ENCODE measurements at places on chromosomes 1 and 21. TPM values are rescaled to one million over a fixed set of nuclear protein-coding genes. Genes with fewer than 3 reads are reported as not detected.
A peak's percentile ranks its signal among the peaks of the same experiment; 100 is the strongest.

GRCh38 chr1:96048572-96049212 lies 672.9 kb upstream of the PTBP2 start:
- no peak for DNase-seq

DNA sequence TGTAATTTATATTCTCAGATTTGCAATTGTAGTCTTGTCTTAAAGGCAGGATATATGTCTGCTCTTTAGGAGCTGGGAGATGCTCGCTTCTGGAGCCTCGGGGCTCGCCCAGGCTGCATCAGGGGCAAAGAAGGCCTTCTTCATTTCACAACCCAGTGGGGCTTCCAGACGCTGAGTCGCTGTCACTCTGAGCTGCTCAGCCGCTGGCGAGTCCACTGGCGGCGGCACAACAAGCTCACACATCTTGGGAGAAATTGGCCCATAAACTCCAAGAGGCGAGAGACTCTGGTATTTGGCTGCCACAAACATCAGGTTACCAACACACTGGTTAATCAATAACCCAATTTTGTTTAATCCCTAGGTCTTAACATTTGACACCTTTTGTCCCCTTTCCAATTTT lies 216.6 kb downstream of the ATG4C start:
- DNase-seq: peak; percentile 59

The ERICH3 gene
- total RNA-seq: not detected

The LRRC53 gene
- not detected for total RNA-seq

DNA sequence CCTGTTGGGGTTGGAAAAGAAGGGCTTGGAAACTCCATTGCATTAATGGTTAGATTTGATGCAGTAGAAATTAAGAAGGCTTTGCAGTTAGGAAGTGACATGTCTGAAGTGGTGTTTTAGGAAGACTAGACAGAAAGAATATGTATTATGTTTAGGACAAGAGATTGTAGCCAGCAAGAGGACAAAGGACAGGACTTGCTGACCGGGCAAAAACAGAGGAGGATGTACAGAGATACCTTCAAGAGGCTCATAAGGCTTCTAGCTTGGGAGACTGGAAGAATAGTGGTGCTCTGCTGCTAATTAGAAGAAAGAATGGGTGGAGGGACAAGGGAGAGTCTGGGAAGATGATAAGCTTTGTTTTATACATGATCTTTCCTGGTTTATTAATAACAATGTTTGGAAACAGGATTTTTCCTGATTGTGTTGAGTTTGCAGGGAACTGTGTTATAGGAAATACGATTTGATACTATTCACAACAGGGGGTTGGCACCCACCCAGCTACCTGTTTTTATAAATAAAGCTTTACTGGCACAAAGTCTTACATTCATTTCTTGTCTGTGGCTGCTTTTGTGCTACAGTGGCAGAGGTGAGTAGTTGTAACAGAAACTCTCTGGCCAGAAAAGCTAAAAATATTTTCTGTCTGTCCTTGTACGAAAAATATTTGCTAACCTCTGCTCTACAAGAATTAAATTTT lies 37.1 kb upstream of the TMCO2 start:
- no peak for DNase-seq

The AVPR1B gene
- not detected for total RNA-seq

DNA sequence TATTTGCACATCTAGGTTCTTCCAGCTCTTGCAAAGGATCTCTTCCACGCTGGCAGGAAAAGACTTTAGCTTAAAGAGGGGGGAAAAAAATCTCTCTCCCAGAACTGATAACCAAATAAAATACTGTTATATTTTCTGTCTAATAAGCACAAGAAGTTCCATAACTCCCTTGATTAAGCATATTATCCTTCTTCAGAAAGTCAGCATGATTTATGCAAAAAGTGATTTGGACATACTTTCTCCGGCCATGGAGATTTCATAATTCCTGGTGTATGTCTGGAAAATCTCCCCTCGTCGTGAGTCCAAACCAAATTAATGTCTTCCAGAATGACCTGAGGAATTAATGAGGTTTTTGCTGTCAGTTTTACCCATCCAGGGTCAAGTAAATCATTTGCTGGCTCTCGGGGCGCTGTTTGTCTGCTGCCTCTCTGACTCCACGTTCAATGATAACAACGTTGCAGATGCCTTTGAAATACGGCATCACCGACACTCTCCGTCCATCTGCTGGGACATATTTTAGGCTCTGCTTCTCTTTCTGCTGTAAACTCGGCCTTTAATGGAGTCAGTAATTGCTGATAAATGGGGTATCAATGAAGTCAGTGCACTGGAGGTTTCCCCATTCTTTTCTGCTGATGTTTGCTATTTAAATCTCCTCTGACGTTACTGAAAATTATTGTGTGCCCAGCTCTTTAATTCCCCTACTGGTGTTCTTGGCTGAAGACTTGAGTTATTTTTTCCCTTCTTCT lies 112.9 kb downstream of the HLX start:
- DNase-seq: no peak

The GSTM5 gene
- total RNA-seq: not detected

DNA sequence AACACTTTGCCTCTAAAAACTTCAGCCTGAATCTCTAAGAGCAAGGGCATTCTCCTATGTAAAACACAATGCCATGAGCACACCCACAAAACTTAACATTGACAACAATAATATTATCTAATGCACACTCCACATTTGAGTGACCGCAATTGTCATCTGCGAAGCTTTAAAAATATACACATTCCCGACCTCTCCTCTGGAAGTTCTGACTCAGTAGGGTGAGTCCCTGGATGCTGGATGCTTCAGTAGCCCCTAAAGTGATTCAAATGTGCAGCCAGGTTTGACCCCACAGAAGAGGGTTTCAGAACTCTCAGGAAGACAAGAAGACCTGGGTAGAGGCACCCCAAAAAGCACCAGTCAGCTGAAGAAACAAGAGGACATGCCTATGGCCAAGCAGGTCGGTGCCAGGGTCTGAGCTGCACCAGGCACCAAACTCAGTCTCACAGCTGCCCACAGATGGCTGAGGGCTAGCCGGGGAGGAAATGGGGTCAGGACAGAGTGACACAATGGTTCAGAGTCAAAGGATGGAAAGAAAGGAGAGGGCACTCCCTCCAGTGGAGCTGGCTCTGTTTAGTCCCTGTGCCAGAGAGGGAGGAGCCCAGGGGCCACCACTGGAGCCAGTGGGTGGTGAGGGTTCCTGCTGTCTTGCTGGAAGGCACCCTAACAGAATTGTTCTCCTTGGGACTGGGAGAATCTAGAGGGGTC lies 17.4 kb downstream of the PIK3C2B start:
- DNase-seq: no peak

DNA sequence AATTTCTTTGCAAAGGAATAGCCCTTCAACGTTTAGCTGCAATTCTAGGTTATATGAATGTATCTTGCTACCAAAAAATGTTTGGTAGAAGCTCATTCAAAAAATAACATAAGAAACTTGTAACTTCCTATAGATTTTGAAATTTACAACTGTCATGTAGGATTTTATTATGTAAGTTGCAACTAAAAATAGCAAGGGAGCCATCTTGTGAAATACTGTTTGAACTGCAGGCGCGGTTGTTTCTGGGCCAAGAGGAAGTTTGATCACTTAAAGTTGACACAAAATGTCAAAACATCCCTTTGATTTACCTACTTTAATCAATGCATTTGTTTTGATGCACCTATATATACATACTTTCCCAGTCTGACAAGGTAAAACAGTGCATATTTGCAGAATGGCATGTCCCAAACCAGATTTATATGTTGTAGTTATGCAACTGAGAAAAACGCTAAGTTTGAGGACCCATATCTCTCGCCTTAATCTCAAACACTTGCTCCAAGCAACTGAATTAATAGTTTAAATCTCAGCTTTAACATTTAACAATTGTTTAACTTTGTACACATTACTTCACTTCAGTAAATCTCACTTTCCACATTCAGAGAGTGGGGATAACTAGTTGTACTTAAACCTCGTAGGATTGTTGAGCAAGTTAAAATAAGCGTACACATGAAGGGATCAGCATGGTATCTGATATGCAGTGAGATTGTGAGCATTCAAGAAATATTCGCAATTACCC lies 63.9 kb downstream of the KCNK2 start:
- DNase-seq: peak; percentile 35

GRCh38 chr1:4709641-4710040 lies 55.2 kb downstream of the AJAP1 start:
- peak; percentile 47 for DNase-seq
